H4 (cell line): ENCODE measurements at places on chromosomes 11 and 22. TPM values are rescaled to one million over a fixed set of nuclear protein-coding genes. Genes with fewer than 3 reads are reported as not detected.

The MRGPRX3 gene
- not detected in 2 replicates for total RNA-seq

The MEI1 gene
- not detected in 2 replicates for total RNA-seq

The RGL4 gene
- not detected in 2 replicates for total RNA-seq

The MRPL49 gene
- total RNA-seq, result 61.6 and 76.7 TPM in 2 replicates

The OR10A2 gene
- total RNA-seq, result not detected in 2 replicates

The DRD4 gene
- not detected in 2 replicates for total RNA-seq

The FAU gene
- total RNA-seq, result 322 and 327 TPM in 2 replicates

The LRRC4C gene
- 4.8 and 6.2 TPM in 2 replicates for total RNA-seq

The GDPD4 gene
- not detected in 2 replicates for total RNA-seq

The WBP2NL gene
- total RNA-seq, result not detected in 2 replicates

The PKP3 gene
- 2.4 and 3.0 TPM in 2 replicates for total RNA-seq

The TRIM21 gene
- total RNA-seq, result 34.9 and 40.5 TPM in 2 replicates

The TRPM5 gene
- not detected in 2 replicates for total RNA-seq

The PHLDB1 gene
- total RNA-seq, result 29.6 and 40.0 TPM in 2 replicates

The RAB38 gene
- total RNA-seq, result 1.6 and 2.2 TPM in 2 replicates

The ARHGAP42 gene
- 4.3 and 8.3 TPM in 2 replicates for total RNA-seq
